Frontal cortex (tissue), 4 donors: ENCODE measurements at places on chromosomes 5 and 9. TPM values are rescaled to one million over a fixed set of nuclear protein-coding genes. Genes with fewer than 3 reads are reported as not detected.

The IGIP gene
- 7.7 TPM for total RNA-seq

DNA sequence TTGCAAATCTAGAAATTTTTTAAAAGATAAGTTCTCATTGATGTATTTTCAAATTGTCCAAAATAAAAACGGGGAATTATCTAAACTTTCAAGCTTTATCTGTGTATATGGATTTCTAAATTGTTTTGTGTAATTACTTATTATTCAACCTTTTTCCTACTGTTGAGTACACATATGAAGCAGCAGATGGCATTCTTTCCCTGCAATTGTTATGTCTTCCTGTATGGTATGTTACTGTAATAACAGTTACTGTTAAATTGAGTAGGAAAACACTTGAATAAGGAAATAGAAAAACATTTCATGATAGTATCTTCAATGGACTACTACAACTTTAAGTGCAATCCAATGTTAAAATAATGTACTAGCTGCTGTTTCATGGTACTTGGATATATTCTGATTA is 124.8 kb downstream of the RANBP17 start:
- no peak for DNase-seq

The WDR31 gene
- total RNA-seq: 2.4 TPM

DNA sequence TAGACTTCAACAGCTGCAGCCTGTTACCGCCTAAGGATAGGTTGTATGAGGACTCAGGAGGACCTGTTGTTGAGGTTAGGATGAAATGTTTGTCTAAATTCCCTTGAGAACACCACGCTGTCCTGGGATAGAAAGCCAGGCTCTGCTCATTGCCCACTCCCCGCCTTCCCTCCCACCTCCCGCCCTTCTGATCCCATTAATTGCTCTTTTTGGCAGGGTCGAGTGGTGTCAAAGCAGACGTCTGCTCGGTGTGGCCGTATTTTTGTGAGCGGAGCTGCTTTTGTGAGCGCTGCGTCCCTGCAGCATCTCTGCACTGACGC is 62.3 kb downstream of the SPATA31C2 start:
- DNase-seq: peak; percentile 19

DNA sequence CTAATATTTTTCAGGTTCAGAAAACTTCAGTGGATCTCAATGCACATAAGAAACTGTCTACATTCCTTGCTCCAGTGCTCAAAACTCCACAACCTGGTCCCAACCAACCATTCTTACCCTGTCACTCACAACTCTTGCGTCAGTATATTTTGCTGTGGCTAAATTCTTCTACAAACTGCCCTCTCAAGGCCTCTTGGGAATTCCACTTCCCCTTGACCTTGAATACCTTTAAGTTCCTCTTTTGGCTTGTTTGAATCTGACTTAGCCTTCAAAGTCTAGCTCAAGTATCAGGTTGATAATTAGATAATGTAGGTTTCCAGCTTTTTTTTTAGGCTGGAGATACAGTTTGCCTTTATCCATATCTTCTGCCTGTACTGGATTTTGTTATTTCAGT is 128.3 kb downstream of the SLF1 start:
- DNase-seq: no peak

DNA sequence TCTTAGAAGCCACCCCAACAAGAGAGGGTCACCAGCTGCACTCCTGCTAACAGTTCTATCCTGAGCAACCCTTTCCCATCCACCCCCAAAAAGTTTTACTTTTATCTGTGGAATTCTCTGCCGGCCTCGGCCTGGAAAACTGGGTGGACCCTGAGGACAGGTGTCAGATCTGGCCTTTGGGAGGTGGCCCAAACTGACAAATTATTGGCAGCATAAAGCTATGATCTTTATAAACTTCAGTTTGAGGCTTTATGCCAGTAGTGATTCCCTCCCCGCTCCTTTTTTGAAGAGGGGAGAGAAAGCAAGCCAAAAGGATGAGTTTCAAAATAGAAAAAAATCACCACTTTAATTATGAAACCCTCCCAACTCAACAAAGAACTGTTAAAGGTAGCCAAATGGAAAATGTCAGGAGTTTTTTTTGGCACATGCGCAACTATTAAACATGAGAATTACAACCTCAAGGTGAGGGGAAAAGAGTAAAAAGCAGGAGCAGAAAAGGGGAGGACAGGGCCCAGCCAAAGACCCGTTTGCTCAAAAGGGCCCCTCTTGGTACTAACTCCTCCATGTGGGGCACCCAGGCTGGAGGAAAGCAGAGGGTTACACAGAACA is 49.4 kb downstream of the FBXW11 start:
- DNase-seq: no peak

DNA sequence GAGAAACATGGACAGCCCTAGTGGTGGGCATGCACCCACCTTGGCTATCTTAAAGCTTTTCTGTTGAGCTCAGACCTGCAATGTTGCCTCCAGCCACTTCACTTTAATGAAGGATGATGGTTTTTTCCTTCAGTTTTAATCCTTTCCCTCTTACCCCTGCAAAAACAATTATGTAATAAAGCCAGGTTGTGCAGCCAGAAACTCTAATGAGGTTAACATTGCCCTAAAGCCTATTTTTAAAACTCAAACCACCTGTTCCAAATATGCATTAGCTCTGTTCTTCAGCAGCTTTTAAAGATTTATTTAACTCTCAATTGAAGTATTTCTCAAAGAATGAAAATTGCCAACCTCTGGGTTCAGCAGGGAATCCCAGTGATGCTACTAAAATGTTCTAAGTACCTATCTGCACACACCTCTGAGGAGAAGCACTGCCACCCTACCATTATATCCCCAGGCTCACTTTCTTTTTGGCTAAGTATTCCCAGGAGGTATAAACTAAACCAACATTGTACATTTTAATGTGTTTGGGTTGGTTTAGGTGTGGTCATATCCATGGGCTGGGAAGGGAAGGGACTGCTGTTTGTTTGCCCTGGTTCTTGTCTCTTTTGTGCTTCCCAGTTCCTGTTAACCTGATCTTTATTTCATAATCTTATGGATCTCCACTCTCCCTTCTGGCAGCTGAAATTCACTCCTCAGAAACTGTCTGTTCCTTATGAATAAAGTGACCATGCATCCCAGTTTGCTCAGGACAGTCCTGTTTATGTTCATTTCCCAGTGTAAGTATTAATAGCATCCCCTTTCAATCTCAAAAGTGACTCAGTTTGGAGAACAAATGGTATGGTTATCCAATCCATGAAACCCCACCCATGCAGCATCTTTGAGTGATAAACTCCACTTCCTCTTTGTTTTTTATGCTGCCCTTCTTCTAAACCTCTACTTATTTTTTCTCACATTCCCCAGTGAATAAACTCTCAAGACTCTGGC is 251.7 kb downstream of the RAB3C start:
- DNase-seq: no peak

GRCh38 chr9:88579050-88579715 is 44.2 kb downstream of the NXNL2 start:
- no peak for DNase-seq

- DNase-seq: no peak
These were observed 52.0 kb upstream of the NTRK2 start for GRCh38 chr9:84617411-84618029.

The TMEM252 gene
- not detected for total RNA-seq

DNA sequence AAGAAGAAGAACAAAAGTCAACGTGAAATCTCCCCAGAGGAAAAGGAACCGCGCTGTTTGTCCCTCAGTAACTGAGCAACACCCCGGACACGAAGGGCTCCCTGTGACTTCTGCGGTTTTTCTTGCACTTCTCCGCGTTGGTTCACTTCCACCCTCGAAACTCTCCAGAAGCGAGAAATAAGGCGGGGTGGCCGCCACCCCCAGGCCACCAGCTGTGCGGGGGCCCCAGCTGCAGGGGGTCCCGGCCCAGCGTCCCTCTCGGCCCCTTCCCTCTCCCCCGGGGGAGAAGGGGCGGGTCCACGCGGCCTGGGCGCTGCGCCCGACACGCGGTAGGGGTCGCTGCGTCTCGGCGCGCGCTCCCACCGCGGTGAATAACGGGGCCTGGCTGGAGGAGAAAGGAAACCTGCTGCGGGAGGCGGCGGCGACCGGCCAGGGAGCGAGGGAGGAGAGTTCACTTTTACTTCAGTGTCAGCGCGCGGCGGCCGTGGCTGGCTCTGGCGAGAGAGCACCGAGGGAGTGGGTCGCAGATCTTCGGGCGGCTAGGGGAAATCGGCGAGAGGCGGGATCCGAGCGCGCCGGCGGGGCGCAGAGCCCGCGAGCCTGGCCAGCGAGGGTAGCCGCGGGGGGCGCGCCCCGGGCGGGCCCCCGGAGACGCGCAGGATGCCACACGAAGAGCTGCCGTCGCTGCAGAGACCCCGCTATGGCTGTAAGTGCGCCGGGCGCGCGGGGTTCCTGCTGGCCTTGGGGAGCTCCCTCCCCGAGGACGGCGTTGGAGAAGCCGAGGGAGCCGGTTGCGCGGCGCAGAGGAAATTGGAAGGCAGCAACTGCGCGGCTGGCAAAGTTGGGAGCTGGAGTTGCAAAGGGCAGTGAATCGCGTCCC is at the start of gene IQGAP2:
TSS of gene IQGAP2 (plus strand) at position 400 of the 880 bp plus-strand sequence. CDS start at position 661, 261 bp downstream.
- DNase-seq: peak; percentile 70

DNA sequence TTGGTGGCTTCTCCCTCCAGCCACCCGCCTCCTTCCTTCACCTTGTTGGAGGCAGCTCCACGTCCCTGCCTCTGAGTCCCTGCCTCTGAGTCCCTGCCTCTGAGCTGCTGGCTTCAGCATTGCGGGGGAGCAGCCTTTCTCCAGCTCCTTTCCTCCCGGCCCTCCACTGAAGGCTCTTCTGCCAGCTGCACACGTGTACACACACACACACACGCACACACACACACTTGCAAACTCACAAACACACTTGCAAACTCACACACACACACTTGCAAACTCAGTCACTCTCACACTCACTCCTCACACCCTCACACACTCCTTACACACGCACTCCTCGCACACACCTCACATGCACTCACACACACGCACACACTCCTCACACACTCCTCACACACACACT is 45.1 kb downstream of the C9orf50 start:
- DNase-seq: no peak

DNA sequence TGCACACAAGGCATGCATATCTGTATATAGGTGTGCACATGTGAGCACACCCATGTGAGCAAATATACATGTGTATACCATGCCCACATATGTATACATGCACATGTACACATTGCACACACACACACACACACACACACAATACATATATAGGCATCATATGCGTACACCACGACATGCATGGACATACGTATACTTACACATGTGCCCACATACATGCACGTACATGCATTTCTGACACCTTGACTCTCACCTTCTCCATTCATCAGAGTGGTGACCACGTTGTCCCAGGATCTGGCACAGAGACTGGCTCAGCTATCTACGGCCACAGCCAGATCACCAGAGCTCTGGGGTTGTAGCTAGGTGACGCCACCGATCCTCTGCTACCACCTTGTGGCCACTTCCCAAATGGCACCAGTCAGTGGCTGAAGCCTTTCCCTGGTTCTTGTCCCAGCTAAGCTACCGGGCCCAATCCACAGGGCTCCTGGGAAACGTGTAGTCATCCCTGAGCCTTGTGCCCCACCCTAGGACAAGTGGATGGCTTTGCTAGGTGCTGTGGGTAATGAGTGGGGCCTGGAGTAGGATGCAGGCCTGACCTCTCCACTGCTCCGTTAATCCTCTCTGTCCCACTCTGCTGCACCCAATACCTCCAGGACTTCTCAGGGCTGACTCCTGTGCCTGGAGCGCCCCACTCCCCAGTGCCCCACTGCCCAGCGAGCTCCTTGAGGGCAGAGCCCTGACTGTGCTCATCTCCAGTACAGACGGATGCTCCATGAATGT is 194.4 kb downstream of the RGS3 start:
- peak; percentile 87 for DNase-seq

GRCh38 chr9:37903647-37904444 is at the start of gene SLC25A51:
Gene SLC25A51, minus strand, starts transcription at chr9:37904127. Its CDS starts 15,577 bp downstream, at chr9:37888550.
- DNase-seq: peak; percentile 95

- DNase-seq: no peak
These were observed 167.6 kb downstream of the YIPF5 start for GRCh38 chr5:144002876-144003275.

DNA sequence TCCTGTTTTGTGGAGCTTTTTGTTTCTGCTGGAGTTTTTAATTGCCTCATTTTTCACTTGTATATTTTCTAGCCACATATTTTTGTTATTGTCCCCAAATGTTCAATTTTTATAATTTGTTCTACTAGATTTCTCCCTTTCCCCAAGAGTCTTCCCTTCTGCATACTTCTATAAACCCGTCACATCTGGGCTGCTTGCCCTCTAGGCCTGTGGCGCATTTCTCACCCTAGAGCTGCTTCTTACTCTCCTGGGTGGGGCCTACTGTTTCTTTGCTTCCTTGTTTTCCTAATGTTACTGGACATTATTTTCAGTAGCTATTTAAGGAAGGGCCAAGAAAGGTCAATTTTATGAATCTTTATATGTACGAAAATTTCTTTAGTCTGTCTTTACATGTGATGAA is 51.5 kb downstream of the NXNL2 start:
- DNase-seq: no peak

DNA sequence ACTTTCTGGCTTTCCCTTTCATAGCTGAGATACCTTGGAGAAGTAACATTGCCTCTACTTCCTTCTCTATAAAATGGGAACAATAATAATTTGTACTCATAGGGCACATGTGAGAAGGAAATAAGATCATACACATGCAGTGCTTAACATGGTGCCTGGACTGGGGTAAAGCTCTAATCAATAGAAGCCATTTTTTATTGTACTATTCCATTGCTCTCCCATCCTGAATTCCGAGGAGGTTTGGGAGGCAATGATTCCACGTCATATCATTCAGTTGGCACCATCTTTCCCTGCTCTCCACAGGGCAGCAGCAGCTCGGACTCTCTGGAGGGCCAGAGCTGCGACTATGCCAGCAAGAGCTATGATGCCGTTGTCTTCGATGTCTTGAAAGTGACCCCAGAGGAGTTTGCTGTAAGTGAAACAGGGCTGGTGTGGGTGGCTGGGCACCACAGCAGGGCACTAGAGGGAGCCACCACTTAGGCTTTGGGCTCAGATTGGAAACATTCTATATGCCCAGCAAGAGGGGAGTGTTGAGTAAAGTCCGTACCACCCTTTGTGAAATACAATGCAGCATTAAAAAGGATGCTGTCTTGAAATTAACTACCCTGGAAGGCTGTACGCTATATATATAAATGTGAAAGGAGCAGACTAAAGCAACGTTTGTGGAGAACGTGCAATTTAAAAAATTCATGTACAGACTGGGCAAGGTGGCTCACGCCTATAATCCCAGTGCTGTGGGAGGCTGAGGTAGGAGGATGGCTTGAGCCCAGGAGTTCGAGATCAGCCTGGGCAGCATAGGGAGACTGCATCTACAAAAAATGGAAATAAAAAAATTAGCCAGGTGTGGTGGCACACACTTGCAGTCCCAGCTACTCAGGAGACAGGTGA is 51.2 kb downstream of the RALGPS1 start:
- DNase-seq: no peak

DNA sequence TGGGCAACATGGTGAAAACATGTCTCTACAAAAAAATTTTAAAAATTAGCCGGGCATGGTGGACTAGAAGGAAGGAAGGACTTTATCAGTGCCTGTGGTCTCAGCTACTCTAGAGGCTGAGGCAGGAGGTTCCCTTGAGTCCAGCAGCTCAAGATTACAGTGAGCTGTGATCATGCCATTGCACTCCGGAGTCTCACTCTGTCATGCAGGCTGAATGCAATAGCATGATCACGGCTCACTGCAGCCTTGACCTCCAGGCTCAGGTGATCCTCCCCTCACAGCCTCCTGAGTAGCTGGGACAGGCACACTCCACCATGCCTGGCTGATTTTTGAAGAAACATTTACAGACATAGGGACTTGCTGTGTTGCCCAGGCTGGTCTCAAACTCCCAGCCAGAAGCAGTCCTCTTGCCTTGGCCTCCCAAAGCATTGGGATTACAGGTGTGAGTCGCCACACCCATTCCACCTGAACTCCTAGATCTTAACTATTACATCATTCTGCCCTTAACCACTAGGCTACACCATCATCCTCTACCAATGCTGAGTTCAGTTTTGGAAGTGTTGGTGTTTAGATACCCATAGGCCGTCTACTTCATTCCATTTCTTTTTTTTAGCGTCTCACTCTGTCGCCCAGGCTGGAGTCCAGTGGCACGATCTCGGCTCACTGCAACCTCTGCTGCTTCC is 2.0 kb upstream of the URM1 start:
- no peak for DNase-seq
